GM10248 (cell line): ENCODE measurements at places on chromosomes 5 and 9.

DNA sequence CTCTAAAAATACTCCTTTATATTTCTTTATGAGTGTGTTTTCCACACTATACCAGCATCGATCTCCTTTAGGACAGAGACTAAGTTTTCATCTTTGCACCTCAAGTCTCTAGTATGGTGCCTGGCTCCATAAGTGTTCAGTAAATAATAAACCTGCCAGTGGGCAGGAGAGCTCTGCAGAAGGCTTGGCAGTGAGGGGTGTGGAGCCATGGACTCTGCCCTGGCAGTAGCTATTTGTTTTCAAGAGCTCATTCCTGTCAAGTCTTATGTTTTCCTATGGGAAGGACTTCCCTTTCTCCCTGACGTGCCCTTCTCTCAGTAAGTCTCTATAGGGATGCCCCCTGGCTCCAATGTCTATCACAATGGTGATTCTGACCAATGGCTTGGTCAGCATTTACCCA lies 252.2 kb downstream of the PIK3R1 start:
- DNase-seq = no peak

GRCh38 chr9:109591691-109592090 lies 93.6 kb upstream of the PTPN3 start:
- DNase-seq = no peak

GRCh38 chr5:103232393-103232999 lies 26.1 kb upstream of the MACIR start:
- DNase-seq = peak; percentile 23

DNA sequence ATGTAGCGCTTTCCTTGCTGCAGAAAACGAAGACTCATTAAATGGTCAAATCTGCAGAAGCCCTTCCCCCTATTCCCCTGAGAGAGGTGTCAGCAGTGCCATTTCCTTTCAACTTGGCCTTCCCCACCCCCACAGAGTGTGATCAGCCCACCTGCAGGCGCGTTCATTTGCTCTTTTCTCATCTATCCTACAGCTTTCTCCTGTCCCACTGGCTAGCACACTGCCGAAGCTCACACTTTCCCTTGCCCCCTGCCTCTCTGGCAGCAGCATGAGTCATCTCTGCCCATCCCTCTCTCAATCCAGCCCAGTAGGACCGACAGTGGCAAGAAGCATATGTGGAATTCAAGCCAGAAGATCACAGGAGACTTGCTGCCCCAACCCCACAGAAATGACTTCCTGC lies 213.8 kb downstream of the FAM114A2 start:
- DNase-seq = no peak

DNA sequence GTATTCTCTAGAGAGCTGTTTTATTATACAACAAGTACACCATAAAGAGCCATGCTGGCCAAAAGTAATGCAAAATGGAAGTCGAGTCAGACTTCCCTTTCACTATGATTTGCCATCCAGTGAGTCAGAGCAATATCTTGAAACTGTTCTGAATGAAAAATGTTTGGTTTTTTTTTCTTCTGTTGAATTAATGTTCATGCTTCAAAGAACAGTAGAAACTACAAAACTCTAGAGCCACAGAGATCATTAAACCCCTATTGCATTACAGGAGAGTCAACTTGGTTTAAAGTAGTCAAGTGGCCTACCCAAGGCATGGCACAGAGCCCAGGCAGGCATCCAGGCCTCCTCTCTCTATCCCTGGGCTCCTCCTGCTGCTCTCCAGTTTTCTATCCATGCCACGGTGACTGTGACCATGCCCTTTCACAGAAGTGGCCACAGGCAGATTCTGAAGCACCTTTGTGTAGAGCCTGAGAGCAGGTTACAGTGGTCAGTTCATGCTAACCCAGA lies 358.9 kb downstream of the DEPDC1B start:
- DNase-seq = peak; percentile 31

GRCh38 chr5:17276445-17276844 lies 59.0 kb downstream of the BASP1 start:
- DNase-seq = peak; percentile 75

DNA sequence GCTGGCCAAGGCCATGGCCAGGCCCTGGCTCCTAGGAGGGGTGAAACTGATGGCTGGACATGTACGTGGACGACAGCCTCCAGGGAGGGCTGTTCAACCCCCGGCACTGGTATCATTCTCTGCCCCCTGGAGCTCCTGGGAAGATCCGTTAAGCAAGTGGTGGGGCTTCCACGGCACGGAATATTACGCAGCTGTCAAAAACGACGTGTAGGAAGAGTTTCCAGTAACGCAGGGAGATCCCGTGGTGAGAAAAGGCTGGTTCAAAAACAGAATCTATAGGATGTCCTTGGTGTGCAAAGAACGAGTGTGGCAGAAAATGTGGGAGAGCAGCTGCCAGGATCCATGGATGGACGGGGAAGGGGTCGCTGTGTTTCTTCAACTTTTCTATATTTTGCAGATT lies 36.3 kb upstream of the TMEM250 start:
- DNase-seq = no peak

- no peak for DNase-seq
These were observed 92.4 kb downstream of the UNC13B start for GRCh38 chr9:35254237-35254636.

GRCh38 chr9:70362952-70363351 lies 51.5 kb downstream of the KLF9 start:
- no peak for DNase-seq
